Thoracic aorta (tissue), 2 donors: ENCODE measurements at places on chromosomes 2 and 18. TPM values are rescaled to one million over a fixed set of nuclear protein-coding genes. Genes with fewer than 3 reads are reported as not detected.

GRCh38 chr2:182870227-182870626, 3.8 kb upstream of the FRZB start:
- no peak for DNase-seq

GRCh38 chr2:234405462-234405861, 91.4 kb downstream of the ARL4C start:
- no peak for DNase-seq

GRCh38 chr2:776487-776886, 99.3 kb upstream of the TMEM18 start:
- DNase-seq = no peak

- DNase-seq = no peak
Observed at GRCh38 chr2:181072486-181073235, 92.3 kb downstream of the UBE2E3 start.

The STAT4 gene
- 6.6 TPM for total RNA-seq

- DNase-seq = no peak
Observed at GRCh38 chr2:68800027-68800401, 65.4 kb downstream of the ARHGAP25 start.

DNA sequence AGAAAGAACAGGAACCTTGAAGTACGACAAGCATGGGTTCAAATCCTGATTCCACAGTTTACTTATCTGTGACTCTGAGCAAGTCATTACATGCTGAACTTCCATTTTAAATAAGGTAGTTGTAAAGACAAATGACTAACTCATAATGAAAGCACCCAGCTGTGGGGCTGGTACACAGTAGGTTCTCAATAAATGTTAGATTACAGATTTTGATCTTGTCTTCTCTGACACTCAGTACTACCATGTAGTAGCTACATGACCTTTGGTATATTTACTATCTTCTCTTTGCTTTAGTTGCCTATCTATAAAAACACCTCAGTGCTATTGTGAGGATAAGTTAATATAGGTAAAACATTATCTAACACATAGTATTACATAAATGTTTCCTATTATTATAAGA, 3.2 kb downstream of the TRAK2 start:
- DNase-seq = no peak

The FSHR gene
- total RNA-seq = not detected

The CPSF3 gene
- 13.1 TPM for total RNA-seq

GRCh38 chr18:51098513-51098912, 68.5 kb downstream of the SMAD4 start:
- no peak for DNase-seq

GRCh38 chr2:168002021-168002553, 245.3 kb downstream of the STK39 start:
- no peak for DNase-seq

GRCh38 chr2:28274911-28275685, 117.6 kb upstream of the FOSL2 start:
- DNase-seq = no peak

GRCh38 chr2:16130541-16130880, 190.2 kb downstream of the MYCN start:
- no peak for DNase-seq
